ENCODE measurements at places on chromosomes 6 and 20.

DNA sequence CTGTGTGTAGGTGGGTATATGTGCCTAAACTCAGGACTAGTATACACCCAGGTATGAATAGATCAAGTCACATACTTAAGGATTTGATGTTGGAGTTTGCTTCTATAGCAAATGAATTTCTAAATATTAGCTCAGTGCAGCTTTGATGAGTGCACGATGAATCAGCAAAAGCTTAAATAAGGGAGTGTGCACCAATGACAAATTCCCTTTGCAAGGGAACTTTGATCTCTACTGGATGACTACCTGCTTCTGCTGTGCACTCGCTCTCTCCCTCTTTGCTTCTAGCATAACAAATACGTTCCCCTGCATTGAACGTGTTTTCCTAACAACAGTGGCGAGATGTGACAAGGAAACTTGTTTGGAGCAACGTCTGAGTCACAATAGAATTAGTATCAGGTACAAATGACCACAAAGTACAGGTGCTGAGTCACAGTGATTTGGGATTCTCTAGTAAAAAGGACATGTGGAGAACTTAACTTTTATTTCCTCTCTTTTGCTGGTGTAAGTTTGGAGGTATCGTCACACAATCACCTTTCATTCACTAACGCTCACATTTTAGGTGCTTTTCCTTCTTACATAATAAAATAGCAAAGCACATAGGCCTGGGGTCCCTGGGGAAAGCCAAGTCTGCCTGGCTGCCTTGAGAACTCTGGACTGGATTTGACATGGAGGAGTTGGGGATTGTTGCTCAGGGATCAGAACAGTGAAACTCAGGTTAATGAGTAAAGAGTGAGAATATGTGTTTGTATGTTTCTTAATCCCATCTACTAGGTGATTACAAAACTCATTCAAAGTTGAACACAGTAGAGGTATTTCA is 49.7 kb downstream of the KLHL31 start:
- peak; percentile 78 for DNase-seq

GRCh38 chr6:49915035-49915434 is 48.7 kb upstream of the CRISP1 start:
- no peak for DNase-seq

DNA sequence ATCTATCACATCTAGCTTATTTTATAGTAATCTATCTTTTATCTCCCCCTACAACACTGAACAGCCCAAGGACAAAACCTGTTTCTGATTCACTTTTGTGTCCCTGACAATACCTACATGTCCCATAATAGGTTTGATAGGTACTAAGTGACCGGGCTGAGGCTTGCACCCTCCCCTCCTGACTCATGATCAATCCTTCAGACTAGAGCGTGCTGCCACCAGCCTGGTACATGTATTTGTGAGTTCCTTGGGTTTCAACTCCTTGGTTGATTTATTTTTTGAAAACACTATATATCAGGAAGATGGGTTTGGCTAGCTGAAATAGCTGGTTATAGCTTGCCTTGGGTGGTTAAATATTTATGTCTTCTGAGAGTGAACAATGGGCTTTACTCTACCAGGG is 41.6 kb upstream of the RAB23 start:
- DNase-seq: no peak

DNA sequence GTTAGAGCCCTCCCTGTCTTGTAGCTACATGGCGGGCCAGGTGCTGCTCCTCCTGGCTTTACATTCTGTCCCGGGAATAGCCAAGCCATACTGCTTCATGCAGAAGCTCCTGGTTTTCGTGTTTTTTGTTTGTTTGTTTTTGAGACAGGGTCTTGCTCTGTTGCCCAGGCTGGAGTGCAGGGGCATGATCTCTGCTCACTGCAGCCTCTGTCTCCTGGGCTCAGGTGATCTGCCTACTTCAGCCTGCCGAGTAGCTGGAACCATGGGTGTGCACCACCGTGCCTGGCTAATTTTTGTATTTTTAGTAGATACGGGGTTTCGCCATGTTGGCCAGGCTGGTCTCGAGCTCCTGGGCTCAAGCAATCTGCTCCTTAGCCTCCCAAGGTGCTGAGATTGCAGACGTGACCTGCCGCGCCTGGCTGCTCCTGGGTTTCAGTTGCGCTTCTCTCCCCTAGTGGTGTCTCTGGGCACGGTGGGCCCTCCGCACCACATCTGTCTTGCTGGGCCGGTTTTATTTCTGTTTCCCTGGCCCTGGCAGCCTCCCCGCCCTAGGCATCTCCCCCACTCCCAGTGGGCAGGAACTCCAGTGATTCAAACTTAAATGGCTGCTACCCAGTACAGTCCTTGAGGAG is 12.9 kb downstream of the CDYL start:
- no peak for DNase-seq

DNA sequence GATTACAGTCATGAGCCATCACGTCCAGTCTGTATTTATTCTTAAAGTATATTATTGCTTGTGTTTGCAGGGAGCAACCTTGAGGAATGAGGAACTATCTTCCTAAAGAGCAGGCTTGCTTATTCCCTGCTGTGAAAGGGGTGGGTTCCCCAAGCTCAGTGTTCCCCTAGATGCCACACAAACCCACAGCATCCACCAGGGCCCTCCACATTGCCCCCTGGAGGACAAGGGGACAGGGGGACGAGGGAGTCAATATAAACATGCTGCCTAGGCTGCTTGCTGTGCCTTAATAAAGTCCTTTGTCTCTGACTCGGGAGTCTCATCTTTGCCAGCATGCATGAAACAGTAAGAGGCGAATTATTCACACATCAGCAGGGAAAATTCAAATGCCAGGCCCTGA is 8.0 kb upstream of the IDH3B start:
- no peak for DNase-seq

- no peak for DNase-seq
Observed at GRCh38 chr20:43416591-43417228, 41.0 kb upstream of the SRSF6 start.

DNA sequence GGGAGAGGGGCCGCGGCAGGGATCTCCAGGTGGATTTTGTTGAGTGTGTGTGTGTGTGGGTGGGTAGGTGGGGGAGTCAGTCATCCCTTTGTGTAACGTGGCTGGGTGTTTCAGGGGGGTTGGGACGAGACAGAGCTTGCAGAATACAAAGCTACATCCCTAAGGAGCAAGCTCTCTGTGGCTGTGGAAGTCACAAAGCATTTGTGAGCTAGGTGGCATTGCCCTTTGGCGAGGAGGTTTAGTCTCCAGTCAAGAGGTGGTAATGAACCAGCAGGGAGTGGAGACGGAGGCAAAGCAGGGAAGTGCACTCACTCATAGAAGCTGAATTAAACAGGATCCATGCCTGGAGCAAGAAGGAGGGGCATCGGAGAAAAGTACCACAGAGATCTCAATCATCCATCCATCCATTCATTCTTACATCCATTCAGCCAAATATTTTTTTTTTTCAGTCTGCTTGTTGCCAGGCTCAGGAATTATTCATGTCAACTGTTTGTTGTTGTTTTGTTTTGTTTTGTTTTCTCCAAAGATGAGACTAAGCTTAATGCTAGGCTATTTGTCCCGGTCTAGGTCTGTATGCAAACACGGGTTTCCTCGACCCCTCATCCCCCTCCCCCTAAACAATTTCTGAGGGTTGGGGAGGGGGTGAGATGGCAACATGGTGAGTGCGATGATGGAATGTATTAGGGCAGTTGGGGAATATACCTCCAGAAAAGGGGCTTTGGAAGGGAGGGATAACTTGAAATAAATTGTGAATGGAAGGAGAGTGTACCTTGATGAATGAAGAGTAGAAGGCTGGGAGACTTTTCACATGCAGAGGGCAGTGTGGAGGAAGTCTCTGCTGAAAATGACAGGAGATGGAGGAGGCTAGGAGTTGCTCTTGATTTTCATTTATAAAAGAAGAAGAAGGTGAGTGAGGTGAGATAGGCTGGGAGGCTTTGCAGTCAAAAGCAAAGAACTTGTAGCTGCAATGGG is 1.0 kb downstream of the HCRTR2 start:
- DNase-seq: no peak

DNA sequence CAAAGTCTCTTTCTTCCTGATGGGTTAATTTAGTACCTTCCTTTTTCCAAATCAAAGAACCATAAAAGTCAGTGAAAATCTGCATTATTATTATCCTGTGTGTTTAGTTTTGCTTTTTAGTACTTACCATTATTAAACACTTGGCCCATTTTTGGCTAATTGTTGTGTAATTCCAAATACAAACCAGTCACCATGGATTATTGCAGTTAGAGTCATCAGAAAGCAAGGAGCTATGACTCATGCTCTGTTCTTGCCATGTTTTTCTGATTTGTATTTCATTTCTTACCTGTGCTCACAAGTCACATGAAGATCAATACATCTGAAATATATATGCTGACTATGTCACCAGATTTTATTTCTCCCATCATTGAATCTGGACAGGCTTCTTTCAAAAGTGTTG is 31.3 kb downstream of the SLC22A3 start:
- no peak for DNase-seq

GRCh38 chr20:60170116-60170515 is 211.9 kb downstream of the CDH26 start:
- no peak for DNase-seq

- DNase-seq: no peak
Observed at GRCh38 chr6:159809149-159809548, 9.1 kb downstream of the PNLDC1 start.

DNA sequence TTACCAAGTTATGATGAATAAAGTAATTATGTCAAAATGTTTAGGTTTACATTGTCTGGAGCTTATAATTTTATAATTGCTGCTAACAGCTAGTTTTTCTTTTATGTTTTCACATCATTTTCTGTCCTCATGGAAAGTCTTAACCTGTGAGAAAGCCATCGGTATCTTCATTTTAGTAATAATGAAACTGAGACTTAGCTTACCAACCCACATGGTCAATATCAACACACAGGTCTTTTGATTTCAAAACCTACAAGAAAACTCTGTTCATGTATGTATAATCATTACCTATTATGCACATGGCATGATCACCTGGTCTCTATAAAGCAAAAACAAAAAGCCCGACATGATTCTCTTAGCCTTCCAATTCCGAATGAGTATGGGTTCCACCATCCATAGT is 61.9 kb downstream of the KCNQ5 start:
- no peak for DNase-seq

DNA sequence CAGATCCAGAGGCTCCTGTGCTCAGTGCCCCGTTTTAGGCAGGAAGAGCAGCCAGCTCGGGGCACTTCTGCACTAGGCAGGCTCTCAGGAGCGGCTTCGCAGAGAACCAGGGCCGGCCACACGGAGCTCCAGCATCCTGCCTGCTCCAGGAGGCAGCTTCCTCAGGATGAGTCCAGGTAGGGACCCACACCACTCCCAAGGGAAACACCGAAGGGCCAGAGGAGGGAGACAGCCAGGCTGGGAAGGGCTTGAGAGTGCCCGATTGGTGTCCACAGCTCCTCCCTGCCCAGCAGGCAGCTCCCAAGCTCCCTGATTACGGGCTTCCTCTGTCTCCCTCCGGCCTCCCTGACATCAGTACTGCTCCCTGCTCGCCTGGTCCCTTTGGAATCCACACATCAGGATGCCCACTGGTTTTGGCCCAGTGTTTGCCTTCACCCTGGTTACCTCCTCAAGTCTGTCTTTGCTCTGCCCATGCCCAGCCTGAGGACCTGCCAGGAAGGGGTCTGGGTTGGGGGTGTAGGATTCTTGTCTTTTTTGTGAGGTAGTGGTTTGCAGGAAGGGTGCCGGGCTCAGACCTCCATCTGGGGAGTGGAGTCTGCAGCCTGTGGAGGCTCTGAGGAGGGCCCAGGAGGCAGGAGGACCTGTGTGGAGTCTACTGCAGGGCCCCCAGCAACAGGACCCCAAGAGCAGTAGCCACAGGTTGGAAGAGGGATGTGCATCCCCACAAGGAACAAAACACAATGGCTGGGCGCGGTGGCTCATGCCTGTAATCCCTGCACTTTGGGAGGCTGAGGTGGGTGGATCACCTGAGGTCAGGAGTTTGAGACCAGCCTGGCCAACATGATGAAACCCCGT is 11.2 kb upstream of the PYGB start:
- no peak for DNase-seq

DNA sequence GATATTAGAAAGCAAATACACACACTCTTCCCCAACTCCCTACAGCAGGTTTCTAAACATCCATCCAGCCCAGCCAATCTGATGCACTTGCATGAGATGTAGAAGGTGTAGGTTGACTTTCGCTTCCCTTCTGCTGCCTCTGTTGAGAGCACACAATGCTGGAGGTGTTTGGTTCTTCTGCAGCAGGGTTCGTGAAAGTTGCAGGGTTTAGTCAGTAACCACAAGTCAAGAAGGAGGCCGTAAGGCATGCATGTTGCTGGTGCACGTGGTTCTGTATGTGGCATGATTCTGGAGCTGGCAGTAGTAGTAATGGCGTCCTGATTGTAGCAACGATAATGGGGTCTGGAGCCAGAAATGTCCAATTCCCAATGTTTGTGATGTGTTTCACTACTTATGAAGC is 53.0 kb downstream of the DEK start:
- DNase-seq: no peak

- peak; percentile 64 for DNase-seq
Observed at GRCh38 chr6:44001318-44002066, 125.8 kb downstream of the MRPL14 start.

DNA sequence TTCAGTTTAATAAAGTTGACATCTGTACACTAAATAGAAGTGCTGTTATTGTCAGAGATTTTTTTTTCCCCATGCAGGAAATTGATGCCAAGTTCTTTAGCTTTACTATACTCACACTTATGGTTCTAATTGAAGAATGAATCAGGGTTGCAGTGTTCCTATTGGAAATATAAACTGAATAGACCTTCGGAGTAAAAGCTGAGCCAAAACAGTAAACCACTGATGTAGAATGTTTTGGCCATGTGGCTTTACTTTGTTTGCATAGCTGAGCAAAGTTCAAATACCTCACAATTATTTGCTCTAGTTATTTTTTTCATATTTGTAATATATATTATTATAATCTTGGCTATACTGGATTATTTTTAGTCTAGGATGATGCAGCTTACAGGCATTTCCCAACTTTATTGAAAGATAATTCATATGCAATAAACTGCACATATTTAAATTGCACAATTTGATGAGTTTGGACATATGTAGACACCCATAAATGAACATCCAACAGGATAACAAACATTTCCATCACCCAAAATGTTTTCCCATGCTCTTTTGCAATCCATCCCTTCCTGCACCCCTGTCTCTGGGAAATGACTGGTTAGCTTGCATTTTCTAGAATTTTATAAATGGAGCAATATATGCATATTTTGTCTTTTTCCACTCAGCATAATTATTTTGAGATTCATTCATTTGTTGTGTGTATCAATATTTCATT is 105.8 kb upstream of the NOX3 start:
- no peak for DNase-seq

- DNase-seq: peak; percentile 52
Observed at GRCh38 chr6:132279592-132280139, 121.6 kb downstream of the MOXD1 start.

- DNase-seq: no peak
Observed at GRCh38 chr20:8431538-8432434, 299.7 kb downstream of the PLCB1 start.
